ENCODE measurements at places on chromosomes 3 and 15.

DNA sequence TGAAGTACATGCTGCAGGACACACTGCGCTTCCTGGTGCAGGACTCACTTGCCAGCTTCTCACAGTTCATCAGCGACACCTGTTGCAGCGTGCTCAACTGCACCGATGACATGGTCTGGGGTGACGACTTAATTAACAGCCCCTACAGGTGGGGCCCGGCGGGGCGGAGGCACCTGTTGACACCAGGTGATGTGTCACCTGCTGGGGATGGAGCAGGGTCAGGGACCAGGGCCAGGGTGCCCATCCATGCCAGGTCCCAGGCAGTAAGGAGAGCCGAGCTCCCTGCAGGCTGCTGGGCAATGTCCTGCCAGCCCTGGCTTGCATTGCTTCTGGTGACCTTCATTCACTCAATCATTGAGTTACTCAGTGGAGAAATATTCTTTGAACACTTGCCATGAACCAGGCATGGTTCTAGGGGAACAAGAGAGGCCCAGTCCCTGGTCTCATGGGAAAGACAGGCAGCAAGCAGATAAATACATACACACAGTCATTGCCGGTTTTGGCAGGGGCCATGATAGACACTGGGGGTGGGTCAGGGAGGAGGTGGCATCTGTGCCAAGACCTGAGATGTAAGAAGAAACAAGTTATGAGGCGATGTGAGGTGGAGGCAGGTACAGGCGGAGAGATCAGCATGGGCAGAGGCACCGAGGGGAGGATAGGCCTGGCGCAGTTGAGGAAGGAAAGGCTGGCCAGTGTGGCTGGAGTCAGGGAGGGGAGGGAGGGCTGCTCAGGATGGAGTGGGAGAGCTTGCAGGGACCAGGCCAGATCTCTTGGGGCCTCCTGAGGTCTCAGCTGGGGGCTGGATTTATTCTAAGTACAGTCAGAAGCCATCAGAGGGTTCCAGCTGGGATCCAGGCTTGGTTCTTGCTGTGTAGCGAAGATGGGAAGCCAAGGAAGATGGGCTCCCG lies 30.8 kb downstream of the DNAH1 start:
- H3K36me3 ChIP-seq, result no peaks in the 10 kb centered on the region
- no peaks in the 10 kb centered on the region for H3K27me3 ChIP-seq
- DNase-seq, result no peak
- no peaks in the 10 kb centered on the region for H3K4me1 ChIP-seq
- no peak overlapping the region for H3K4me3 ChIP-seq

DNA sequence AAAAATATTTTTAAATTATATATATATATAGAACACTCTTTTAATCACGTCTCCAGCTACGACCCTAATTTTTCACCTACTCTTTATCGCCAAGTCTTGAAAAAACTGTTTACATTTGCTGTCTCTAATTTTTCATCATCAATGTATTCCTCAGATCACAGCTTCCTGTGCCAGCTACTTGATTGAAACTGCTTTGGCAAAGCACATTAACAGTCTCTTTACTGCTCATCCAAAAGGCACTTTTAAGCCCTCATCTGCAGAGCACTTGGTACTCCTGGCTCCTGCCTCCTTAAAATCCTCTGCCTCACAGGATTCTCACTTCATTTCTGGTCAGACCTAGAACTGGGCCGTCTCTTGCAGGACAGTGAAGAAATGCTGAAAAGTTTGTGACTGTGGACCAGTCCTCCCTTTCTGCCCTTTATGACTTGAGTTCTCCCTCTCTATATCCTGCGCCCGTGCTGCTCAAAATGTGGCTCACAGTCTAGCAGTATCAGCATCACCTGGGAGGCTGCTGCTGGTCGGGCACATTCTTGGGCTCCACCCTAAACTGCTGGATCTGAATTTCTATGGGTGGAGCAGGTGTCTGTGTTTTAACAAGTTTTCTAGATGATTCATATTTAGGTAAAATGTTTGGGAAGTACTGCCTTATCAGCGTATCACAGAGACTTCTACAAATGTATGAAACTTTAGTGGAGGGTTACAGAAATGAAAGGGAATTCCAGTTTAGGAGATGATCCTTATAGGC lies 196.8 kb downstream of the ADAMTSL3 start:
- no peak overlapping the region for H3K4me3 ChIP-seq
- H3K27me3 ChIP-seq, result no peaks in the 10 kb centered on the region
- H3K27ac ChIP-seq, result no peak overlapping the region
- DNase-seq, result no peak

GRCh38 chr3:54125300-54125699 lies 2.9 kb downstream of the CACNA2D3 start:
- H3K36me3 ChIP-seq, result no peaks in the 10 kb centered on the region
- no peaks in the 10 kb centered on the region for H3K4me1 ChIP-seq
- no peak overlapping the region for H3K27ac ChIP-seq

GRCh38 chr15:78617076-78617475 lies 3.7 kb downstream of the CHRNA3 start:
- H3K4me1 ChIP-seq, result no peaks in the 10 kb centered on the region
- peaks cover 32% of the 10 kb centered on the region for H3K27me3 ChIP-seq
- H3K36me3 ChIP-seq, result no peaks in the 10 kb centered on the region
- no peak overlapping the region for H3K27ac ChIP-seq
- H3K4me3 ChIP-seq, result no peak overlapping the region

GRCh38 chr15:83708328-83708727 lies 54.4 kb downstream of the ADAMTSL3 start:
- H3K4me1 ChIP-seq, result no peaks in the 10 kb centered on the region
- H3K4me3 ChIP-seq, result no peak overlapping the region
- DNase-seq, result no peak
- no peaks in the 10 kb centered on the region for H3K27me3 ChIP-seq
- H3K36me3 ChIP-seq, result no peaks in the 10 kb centered on the region
